ENCODE measurements at places on chromosomes 5 and 9.

DNA sequence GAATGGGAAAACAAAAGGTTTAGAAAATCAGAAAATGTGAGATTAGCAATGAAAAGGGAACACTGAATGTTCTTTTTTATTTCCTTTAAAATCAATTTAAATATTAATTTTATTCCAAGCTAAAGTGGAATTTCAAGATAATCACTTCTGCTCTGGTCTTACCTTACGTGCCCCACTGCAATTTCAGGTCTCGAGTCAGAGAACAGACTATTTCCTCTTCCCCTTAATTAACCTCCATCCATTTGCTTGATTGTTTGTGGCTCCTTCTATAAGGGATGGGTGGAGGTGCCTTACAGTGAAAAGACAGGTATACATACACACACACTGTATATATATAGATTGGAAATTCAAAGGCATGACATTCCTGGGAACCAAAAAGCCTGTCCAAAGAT lies 137.1 kb downstream of the SUSD1 start:
- DNase-seq, result no peak

GRCh38 chr5:150641006-150641570 lies 628 bp downstream of the SYNPO start:
- DNase-seq, result no peak

DNA sequence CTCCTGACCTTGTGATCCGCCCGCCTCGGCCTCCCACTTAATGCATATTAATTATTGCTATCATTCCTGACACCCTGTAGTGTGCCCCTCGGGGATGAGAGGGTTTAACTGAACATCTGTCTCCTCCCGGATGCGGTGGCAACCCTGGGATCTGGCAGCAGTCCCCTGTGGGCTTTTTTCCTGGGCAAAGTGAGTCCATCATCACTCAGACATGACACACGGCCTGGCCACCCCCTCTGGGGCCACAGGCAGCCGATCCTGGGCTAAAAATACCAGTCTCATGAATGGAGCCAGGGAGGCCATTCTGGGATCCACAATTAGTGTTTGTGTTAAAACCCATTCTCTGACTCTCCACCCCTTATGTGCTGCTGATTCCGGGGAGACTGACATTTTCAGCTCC lies 161.2 kb downstream of the RGS3 start:
- DNase-seq, result no peak

GRCh38 chr9:2285416-2286332 lies 270.5 kb downstream of the SMARCA2 start:
- no peak for DNase-seq

GRCh38 chr5:140005145-140005591 lies 37.9 kb downstream of the NRG2 start:
- no peak for DNase-seq

DNA sequence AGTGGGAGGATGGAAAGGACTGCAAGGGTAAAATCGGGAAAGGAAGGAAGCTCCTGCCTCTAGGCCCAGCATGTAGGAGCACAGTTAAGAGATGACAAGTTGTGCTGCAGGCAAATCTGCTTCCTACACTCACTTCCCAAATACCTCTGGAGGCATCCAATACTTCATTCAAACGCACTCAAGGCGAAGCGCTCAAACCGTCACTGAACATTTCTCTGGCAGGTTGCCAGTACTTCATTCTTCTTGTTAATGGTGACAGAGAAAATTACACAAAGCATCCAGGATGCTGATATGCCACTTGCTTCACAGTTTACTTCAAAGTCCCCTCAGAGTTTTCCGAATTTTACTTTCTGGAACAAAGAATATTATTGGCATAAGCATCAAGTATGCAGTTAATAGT lies 59.8 kb downstream of the NREP start:
- no peak for DNase-seq

GRCh38 chr5:137315109-137315508 lies 184.0 kb downstream of the SPOCK1 start:
- DNase-seq, result no peak

GRCh38 chr9:125536167-125536772 lies 170.7 kb downstream of the MAPKAP1 start:
- no peak for DNase-seq

DNA sequence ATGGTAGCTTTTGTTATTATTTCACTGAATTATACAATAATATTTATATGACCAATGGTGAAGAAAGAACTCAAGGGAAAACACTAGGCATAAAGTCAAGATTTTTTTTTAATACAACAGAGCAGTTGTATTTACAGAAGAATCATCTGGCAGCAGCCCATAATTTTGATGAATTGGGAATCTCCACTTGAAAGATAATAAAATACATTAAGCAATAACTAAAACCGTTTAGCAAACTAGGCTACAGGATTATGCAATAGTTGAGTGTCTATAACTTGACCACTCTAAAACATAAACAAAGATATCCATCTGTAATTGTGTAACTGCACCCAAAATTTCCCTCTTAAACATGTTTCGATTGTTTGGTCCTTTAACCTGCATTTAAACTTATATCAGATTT lies 80.8 kb downstream of the SNCAIP start:
- no peak for DNase-seq

- no peak for DNase-seq
Measured at GRCh38 chr9:18710065-18710464, 236.1 kb downstream of the ADAMTSL1 start.

- no peak for DNase-seq
Measured at GRCh38 chr5:83568186-83568585, 96.6 kb downstream of the VCAN start.

- DNase-seq, result no peak
Measured at GRCh38 chr5:71809446-71809845, 90.4 kb downstream of the CARTPT start.

- no peak for DNase-seq
Measured at GRCh38 chr9:4549751-4550295, 59.6 kb downstream of the SLC1A1 start.

- peak; percentile 40 for DNase-seq
Measured at GRCh38 chr9:75087289-75087823, 599 bp downstream of the NMRK1 start.

GRCh38 chr5:140015706-140016105 lies 27.4 kb downstream of the NRG2 start:
- DNase-seq, result no peak

DNA sequence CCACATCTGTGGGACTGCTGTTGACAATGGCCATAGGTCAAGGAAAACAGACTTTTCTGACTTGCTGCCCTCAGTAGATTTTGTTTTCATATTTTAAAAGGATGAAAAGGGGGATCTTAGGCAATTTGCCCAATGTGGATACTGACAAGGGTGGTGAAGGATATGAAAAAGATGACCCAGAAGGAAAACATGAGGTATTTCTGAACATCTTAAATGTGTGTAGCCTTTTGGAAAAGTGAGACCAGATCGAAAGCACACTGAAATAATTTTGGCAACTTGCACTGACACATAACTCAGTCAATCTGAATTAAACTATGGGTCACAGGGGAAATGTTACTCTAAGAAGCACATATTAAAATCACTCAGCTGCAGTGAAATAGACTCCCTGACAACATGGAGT lies 1793.0 kb upstream of the ACO1 start:
- DNase-seq, result no peak

Measured in CD4-positive, alpha-beta T cell treated with Interleukin-4 for 1 hour (primary cell).